ENCODE measurements at places on chromosomes 6 and 20.

- DNase-seq: peak; percentile 23
Observed at GRCh38 chr6:2542858-2543218, 207.9 kb downstream of the MYLK4 start.

GRCh38 chr6:2877057-2877882 lies 25.8 kb downstream of the SERPINB9 start:
- DNase-seq: peak; percentile 44

- DNase-seq: no peak
Observed at GRCh38 chr6:126826166-126826714, 292.2 kb upstream of the RSPO3 start.

DNA sequence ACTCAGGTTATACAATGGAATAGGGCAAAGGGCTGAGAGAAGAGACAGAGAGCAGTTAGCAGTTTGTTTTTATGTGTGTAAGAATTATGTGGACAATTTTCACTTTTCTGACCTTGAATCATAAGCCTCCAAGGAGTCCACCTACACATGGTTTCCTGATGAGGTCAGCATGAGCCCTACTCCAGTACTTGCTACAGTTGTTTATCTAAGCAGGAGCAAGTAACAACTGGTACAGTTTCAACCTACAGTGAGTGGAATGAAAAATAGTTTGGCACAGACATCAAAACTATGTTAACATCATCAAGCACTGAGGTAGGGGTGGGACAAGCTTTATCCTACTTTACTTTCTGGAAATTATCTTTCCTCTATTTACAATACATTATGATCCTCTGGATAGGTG lies 426.7 kb upstream of the ID4 start:
- peak; percentile 47 for DNase-seq

DNA sequence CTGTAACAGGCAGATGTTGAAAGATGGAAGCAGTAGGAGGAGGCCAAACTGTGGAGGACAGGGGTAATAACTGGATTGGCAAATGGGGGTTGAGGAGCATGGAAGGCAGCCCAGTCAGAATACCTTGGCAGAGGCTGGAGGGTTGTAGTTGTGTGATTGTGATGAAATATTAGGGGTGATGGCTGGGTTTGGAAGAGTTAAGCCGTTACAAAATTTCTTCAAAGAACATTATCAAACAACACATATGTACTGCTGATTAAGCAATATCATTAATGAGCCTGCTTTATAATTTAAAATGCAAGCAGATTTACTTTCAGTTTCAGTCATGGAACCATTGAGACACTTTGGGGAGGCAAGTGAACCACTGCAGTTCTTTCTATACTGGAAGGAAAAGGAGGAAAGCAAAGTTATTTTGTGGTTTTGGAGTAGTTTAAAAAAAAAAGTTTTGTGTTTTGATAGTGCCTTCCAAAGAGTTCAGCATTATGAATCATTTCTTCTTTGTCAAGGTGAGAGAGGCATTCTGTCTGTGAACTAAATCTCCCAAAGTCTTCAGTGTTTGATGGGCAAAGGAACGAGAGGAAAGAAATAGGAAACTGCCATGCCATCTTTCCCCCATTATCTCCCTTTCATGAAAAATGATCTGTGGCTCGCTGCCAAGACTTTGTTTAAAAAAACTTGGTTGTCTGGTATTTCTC lies 20.7 kb downstream of the FOXO3 start:
- no peak for DNase-seq

DNA sequence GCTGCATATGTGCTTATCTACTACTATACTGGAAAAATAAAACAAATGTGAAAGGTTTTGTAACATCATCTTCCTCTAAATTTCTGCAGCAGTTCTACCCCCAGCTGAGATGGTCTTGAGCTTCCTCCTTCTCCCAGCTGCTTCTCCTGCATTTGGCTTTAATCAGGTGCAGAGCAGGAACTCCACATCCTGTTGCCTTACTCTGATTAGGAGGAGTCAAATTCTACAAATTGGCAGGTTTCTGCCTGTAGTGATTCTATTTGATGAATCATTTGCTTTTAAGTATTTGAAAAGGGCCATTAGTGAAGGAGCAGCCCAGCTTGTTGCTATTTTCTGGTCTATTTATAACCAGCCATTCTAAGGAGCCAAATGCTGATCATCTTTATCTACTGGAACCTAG lies 224.5 kb downstream of the GMDS start:
- no peak for DNase-seq

- peak; percentile 14 for DNase-seq
Observed at GRCh38 chr6:107458672-107459282, 587 bp downstream of the PDSS2 start.

DNA sequence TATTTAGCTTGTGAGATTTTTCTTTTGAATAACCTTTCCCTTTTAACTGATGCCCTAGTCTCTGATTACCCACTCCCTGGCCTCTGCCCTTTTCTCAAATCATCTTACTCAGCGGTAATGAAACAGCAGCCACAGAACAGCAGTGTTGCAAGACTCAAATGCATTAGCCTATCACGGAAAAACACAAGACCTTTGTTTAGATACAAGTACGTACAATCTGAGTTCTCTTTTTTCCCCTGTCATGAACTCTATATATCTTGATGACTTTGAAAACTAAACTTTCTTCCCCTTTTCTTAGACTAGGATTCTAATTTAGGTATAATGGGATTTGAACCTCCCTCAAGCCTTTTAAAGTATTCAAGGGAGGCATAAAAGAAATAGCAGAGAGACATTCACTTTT lies 1034.9 kb downstream of the EYS start:
- no peak for DNase-seq

DNA sequence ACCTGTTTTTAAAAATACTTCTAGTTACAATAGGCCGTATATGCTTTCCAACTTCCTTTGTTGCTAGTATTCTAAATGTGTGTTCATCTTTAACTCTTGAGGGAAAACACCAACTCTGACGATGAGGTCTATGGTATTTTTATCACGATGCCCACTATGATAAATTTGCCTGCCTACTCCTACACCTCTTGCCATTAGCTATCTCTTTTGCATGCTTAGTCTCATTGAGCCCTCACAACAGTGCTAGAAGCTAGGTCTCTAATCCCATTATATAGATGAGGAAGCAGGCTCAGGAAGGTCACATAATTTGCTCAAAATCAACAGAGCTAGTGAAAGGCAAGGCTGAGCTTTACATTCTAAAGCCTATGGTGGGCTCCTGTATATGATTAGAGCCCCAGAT lies 13.2 kb downstream of the AAR2 start:
- no peak for DNase-seq

DNA sequence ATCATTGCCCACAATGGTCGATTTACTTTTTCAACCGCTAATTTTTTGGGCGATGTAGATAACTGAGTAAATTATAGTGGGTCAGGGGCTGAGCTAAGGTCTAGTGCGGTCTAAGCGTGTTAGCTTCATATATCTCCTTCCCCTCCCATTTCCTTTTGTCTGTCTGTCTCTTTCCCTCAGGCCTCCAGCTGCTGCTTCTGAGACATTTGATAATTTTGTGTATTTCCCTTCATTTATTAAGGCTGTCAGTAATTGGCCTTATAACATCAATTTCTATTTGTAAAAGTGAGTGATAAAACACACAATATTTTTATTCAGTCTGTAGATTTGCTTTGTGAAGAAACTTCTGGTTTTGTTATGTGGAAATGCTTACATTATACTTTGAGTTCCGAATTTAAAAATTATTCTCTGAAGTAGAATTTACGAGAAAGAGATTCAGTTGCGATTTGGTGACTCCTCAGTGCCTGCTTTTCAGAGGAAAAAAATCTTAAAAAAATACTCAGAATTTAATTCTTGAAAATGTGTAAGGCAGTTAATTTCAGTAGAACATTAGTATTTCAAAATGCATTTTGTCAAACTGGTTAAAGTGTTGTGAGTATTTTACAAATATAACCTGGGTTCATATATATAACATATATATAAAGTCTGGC lies 1.4 kb downstream of the TMEM170B start:
- no peak for DNase-seq

DNA sequence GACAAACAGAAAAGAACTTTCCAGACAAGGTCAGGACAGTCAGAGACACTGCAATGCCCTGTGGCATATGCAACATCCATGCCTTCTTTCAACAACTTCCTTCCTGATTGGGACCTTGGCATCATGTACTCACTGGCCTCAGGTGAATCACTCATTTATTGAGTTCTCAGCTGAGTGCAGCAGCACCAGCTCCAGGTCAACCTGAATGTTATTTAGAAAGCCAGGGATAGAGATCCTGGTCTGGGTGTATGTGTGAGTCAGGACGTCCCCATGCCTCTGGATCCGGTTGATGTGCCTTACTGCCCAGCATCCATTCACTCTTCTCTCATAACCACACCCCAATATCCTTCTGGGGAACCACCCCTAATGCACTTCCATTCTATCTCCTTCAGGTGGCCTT lies 54.4 kb downstream of the SNRNP48 start:
- DNase-seq: no peak

DNA sequence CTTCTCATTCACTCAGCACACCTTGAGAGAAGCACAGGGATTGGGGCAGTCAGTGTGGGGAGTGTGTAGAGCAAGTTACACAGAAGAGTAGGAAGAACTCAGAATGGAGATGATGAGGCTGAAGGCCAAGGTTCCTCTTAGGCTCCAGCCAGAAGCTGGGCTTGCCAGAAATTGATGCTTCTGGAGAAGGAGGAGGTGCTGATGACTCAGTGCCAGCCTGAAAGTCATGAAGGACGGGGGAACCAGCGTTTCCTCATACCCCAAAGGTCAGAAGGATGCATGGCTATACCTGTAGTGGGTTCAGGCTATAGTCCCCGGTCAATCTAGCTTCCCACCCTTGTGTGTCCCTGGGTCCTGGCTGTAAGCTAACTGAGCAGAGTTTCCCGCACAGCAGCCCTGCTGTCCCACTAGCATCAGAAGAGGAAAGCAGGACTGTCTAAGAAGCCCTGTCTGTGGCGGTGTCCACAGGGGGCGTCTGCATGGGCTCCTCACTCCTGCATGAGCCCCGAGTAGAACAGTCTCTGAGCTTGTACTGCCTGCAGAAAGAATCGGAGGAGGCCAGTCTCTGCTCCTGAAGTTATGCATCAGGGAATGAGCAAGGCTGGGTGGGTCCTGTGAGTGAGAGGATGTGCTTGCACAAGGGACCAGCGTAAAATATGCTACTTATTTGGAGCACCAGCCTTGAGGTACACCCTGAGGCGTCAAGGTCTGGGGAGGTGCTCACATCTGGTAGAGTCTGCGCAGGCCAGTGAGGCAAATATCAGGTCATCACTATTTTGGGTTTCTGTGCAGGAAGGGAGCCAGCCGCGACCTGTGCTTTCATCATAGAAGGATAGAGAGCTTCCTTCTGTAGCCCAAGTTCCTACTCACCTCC lies 148.5 kb downstream of the MRPL14 start:
- no peak for DNase-seq

GRCh38 chr6:104632588-104632987 lies 227.1 kb downstream of the HACE1 start:
- no peak for DNase-seq

DNA sequence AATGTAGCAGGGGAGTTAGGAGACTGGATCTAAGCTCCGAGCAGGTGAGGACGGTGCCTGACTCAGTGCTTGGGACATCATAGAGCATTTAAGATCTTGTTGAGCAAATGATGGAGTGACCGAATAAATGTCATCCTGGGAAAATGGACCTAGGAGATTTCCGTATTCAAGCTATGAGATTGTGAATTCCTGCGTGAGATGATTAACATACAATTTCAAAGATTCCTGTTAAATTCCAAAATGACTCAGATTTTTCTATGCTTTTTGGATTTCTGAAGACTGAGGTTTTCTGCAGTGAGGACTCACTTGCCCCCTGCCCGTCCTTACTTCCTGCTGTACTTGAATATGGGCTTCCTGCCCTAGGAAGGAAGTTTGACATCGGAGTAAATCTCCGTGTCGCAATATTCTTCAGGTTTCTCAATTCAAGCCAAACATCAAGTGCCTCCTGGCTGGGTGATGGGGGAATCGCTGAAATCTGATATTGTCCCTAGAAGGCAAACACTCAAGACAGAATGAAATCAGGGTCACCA lies 5.2 kb downstream of the SYTL3 start:
- no peak for DNase-seq

DNA sequence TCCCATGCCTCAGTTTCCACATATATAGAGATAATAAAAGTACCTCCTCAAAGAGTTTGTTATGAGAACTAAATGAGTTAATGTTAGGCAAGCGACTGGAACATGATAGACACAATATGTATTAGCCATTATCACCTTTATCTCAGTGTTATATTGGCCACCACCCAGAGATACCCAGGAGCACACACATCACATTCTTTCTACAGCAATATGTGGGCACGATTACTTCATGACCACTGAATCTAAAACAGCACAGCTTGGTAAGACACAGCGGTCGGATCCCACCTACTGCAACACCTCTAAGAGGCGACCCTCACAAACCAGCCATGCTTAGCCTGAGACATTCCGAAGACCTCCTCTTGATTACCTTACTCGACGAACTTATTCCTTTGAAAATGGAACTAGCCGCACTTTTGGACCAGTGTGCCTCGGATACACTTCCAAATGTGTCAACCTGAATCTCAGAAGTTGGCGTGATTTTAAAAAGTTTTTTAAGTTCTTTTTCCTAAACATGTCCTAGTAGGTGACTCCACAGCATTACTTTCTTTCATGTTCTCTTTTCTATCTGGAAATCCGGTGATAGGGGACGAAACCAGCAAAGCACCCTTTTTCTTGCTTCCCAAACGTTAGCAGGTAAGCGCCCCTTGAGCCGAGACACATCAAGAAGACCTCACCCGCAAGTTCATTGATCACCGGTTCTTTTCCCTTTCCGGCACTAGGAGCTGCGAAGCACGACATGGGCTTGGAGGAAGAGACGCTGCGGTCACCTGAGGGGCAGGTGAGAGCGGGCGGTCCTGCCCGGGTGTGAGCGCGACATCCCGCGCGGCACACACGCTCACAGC lies 923 bp downstream of the GMDS start:
- DNase-seq: no peak

Data from HTR-8/SVneo (cell line).